ENCODE measurements at places on chromosomes 1 and 21. TPM values are rescaled to one million over a fixed set of nuclear protein-coding genes. Genes with fewer than 3 reads are reported as not detected.

- DNase-seq = no peak
These were observed 416.1 kb downstream of the MRPL39 start for GRCh38 chr21:25191141-25191540.

- no peak for DNase-seq
These were observed 40.4 kb downstream of the ST3GAL3 start for GRCh38 chr1:43747736-43748135.

DNA sequence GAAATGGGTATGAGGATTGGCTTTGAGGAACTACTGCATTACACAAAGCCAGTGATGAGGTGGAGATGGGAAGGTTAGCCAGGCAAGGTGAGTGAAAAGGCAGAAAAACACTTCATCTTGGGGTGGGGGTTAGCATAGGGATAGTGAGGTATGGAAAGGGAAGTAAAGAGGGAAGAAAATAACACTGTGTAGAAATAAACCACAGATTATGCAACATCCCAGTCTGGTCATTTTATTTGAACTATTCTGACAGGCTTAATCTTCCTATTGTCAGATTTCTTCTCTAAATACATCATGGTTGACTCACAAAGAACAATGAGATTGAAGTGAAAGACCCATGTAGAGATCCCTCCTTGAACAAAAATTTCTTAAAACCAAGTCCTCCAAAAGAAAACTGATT lies 640.2 kb downstream of the PTPRC start:
- DNase-seq = no peak

DNA sequence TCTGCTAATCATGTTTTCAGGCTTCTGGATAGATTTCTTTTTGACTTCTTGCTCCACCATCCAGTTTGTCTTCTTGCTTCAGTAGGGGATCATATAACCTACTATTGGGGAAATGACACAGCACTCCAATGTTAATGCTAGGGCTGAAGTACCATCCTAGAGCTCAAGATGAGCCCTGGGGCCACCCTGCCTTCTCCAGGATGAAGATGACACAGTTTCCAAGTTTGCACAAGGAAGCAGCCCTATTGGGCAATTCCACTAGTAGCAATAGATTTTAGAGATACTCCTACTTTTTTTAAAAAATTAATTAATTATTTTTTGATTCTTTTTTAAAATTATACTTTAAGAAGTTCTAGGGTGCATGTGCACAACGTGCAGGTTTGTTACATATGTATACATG lies 11.3 kb upstream of the KLF18 start:
- DNase-seq = no peak

- no peak for DNase-seq
These were observed 29.1 kb downstream of the SKI start for GRCh38 chr1:2257245-2257627.

VPS45 gene
- total RNA-seq = 23.6 TPM

SPRR3 gene
- total RNA-seq = not detected

RAB3B gene
- 0.10 TPM for total RNA-seq

EFCAB14 gene
- total RNA-seq = 35.8 TPM

Data from activated naive CD4-positive, alpha-beta T cell treated with anti-CD3 and anti-CD28 coated beads for 36 hours (primary cell).